ENCODE measurements at places on chromosomes 2 and 18.

DNA sequence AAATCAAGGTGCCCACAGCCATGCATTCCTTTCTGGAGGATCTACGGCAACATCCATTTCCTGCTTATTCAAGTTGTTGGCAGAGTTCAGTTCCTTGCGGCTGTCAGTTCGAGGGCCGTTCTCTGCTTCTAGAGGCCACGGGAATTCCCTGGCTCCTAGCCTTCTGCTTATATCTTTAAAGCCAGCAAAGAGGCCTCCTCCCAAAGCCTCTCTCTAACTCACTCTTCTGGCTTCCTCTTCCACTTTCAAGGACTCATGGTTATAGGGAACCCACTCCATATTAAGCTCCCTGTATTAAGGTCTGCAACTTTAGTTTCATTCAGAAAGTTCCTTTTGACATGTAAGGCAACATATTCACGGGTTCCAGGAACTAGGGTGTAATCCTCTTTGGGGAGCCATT is 150.1 kb upstream of the RMP24 start:
- no peak for DNase-seq

- no peak for DNase-seq
Observed at GRCh38 chr2:25740810-25741381, 67.5 kb upstream of the DTNB start.

GRCh38 chr2:219642069-219642454 is 14.6 kb downstream of the SLC4A3 start:
- no peak for DNase-seq

GRCh38 chr2:235511187-235511661 is 17.4 kb downstream of the AGAP1 start:
- DNase-seq, result no peak

- no peak for DNase-seq
Observed at GRCh38 chr18:11946756-11947155, 34.6 kb upstream of the IMPA2 start.

DNA sequence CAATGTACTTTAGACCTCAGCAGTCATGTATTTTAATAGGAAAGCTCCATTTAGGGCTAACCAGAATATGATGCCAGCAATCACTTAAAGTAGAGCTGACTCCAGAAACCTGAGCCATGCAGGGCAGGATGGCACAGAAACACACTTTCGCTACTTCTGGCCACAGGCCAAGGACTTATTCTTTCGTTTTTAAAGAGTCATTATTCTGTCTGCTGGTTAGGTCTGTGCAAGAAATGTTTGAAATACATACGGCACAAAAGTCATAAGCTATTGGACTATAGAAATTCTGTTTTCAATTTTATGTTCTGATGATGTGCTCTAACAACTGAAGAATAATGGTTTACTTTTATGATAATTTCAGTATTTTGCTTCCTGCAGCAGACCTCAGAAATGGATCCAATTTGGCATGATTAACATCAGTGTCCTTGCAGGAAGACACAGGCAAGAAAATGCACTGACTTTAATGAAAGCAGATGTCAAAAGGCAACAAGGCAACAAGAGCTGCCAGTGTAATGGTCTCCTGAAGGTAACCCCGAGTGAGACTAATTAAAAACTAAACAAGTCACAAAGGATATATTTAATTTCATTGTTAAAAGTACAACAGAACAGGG is 114.4 kb upstream of the CHRNA1 start:
- no peak for DNase-seq

GRCh38 chr2:145592361-145592760 is 1072.4 kb upstream of the ZEB2 start:
- DNase-seq, result no peak

DNA sequence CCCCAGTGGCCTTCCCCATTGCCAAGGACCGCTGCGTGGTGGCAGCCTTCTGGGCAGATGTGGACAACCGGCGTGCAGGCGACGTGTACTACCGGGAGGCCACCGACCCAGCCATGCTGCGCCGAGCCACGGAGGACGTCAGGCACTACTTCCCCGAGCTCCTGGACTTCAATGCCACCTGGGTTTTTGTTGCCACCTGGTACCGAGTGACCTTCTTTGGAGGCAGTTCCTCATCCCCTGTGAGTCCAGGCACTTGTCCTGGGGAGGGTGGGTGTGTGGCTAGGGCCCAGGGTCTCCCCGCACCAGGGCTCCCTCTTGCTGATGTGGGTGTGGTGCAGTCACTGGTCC is 31.9 kb downstream of the SNED1 start:
- no peak for DNase-seq

DNA sequence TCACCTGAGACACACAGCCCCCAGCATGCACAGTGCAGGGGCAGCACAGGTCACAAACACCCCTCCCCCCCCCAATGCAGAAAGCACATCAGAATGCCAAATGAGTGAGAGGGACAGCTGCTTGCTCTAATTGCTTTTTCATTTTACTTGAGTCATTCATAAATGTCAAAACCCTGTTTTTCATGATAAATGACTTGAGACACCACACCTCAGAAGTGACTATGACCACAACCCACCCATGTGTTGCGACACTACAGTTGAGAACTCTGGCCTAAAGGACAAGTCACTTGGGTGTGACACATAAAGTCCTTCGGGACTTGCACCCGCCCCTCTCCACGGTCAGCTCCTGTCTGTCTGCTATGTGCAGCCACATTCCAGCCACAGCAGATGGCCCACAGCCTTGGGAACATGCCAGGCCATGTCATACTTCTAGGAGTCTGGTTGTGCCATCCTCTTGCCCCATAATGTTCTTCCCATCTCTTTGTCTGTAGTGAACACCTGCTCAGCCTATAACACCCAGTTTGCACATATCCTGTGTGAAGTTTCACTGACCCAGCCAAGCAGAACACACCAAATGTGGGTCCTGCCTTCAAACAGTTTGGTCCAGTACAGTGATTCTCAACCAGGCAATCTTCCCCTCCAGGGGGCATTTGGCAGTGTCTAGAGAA is 30.2 kb upstream of the RIOK3 start:
- DNase-seq, result no peak

All from activated CD4-positive, alpha-beta T cell treated with anti-CD3 and anti-CD28 coated beads, Interleukin-2, amount 50 U/mL, for 1 hour (primary cell).